ENCODE measurements at places on chromosomes 5 and 9. TPM values are rescaled to one million over a fixed set of nuclear protein-coding genes. Genes with fewer than 3 reads are reported as not detected.

- H3K36me3 ChIP-seq = no peaks in the 10 kb centered on the region
- no peak overlapping the region for H3K4me3 ChIP-seq
- H3K4me1 ChIP-seq = no peaks in the 10 kb centered on the region
- no peak for DNase-seq
- H3K27me3 ChIP-seq = no peaks in the 10 kb centered on the region
Measured at GRCh38 chr5:97929383-97929782, 746.3 kb upstream of the RIOK2 start.

- no peaks in the 10 kb centered on the region for H3K27me3 ChIP-seq
- no peak for DNase-seq
- H3K36me3 ChIP-seq = no peaks in the 10 kb centered on the region
- H3K4me3 ChIP-seq = no peak overlapping the region
- H3K4me1 ChIP-seq = no peaks in the 10 kb centered on the region
- H3K27ac ChIP-seq = no peak overlapping the region
Measured at GRCh38 chr5:180391276-180391675, 38.1 kb upstream of the GFPT2 start.

DNA sequence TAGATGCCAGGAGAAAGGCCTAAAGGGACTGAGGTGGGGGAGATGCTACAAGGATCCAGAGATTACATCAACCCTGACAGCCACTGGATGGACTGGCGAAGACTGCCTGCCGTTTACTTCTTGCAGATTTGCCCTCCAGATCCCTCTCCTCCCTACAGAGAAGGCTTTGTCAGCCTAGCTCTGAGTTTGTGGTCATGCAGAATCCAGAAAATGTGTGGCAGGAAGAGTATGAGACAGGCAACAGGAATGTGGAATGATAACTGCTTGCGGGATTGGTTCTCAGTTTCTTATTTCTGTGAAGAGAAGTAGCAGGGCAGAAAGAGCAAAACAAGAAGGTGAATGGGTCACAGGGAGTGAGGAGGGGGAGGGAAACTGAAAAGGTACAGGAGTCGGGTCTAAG, 129.6 kb downstream of the TLE1 start:
- no peak overlapping the region for H3K4me3 ChIP-seq
- no peaks in the 10 kb centered on the region for H3K36me3 ChIP-seq
- H3K4me1 ChIP-seq = peaks cover 6% of the 10 kb centered on the region
- H3K27me3 ChIP-seq = peaks cover 2% of the 10 kb centered on the region
- no peak overlapping the region for H3K27ac ChIP-seq

GRCh38 chr9:132324425-132324824, 30.4 kb downstream of the SETX start:
- H3K4me3 ChIP-seq = no peak overlapping the region
- DNase-seq = no peak
- no peaks in the 10 kb centered on the region for H3K4me1 ChIP-seq
- H3K27ac ChIP-seq = no peak overlapping the region
- peaks cover 30% of the 10 kb centered on the region for H3K36me3 ChIP-seq
- H3K27me3 ChIP-seq = no peaks in the 10 kb centered on the region

GRCh38 chr9:92492781-92493401, 10.6 kb upstream of the ASPN start:
- no peak overlapping the region for H3K4me3 ChIP-seq
- H3K27ac ChIP-seq = no peak overlapping the region
- no peaks in the 10 kb centered on the region for H3K36me3 ChIP-seq
- no peak for DNase-seq

GRCh38 chr9:117017414-117017985, 330.4 kb downstream of the TRIM32 start:
- no peak overlapping the region for H3K4me3 ChIP-seq
- no peaks in the 10 kb centered on the region for H3K27me3 ChIP-seq
- H3K4me1 ChIP-seq = no peaks in the 10 kb centered on the region
- H3K27ac ChIP-seq = no peak overlapping the region
- no peak for DNase-seq

GRCh38 chr9:27408482-27408881, 111.5 kb upstream of the EQTN start:
- DNase-seq = no peak
- H3K27ac ChIP-seq = no peak overlapping the region
- no peaks in the 10 kb centered on the region for H3K4me1 ChIP-seq

- H3K4me3 ChIP-seq = no peak overlapping the region
- peaks cover 16% of the 10 kb centered on the region for H3K4me1 ChIP-seq
- H3K27me3 ChIP-seq = peaks cover 6% of the 10 kb centered on the region
- no peak for DNase-seq
Measured at GRCh38 chr5:135324897-135325650, 74.0 kb downstream of the MACROH2A1 start.

GRCh38 chr5:172380987-172381643, 73.2 kb downstream of the SH3PXD2B start:
- H3K4me1 ChIP-seq = peaks cover 59% of the 10 kb centered on the region
- H3K4me3 ChIP-seq = no peak overlapping the region
- H3K27me3 ChIP-seq = no peaks in the 10 kb centered on the region
- peak overlapping the region; percentile 85 for H3K27ac ChIP-seq

GRCh38 chr5:150789450-150789849, 10.9 kb downstream of the SMIM3 start:
- no peak overlapping the region for H3K27ac ChIP-seq
- no peaks in the 10 kb centered on the region for H3K27me3 ChIP-seq
- H3K4me3 ChIP-seq = no peak overlapping the region
- DNase-seq = no peak
- H3K36me3 ChIP-seq = no peaks in the 10 kb centered on the region
- H3K4me1 ChIP-seq = no peaks in the 10 kb centered on the region

GRCh38 chr5:163790497-163790896, 285.1 kb downstream of the MAT2B start:
- H3K36me3 ChIP-seq = no peaks in the 10 kb centered on the region
- no peaks in the 10 kb centered on the region for H3K4me1 ChIP-seq
- no peak for DNase-seq
- H3K27me3 ChIP-seq = no peaks in the 10 kb centered on the region

DNA sequence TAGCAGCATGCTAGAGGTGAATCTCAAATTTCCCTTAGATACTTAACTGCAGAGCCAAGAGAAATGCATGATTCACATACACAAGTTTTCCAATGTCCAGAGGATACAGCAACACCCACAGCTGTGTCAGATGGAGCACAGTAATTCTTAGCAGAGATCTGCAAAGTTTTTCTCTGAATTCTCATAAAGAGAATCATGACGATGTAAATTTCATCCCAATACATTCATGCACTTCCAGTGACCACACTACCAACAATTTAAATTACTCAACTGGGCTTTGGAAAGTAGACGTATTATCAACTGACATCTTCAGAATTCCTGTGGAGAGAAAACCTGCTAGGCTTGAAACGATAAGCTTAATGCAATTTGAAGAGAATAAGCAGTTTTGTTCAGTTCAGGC, 378.8 kb upstream of the TLE4 start:
- no peaks in the 10 kb centered on the region for H3K27me3 ChIP-seq
- no peak overlapping the region for H3K4me3 ChIP-seq
- no peak for DNase-seq
- no peak overlapping the region for H3K27ac ChIP-seq
- H3K4me1 ChIP-seq = no peaks in the 10 kb centered on the region

GRCh38 chr9:68546596-68547390, 6.1 kb upstream of the TMEM252 start:
- H3K4me1 ChIP-seq = no peaks in the 10 kb centered on the region
- H3K4me3 ChIP-seq = no peak overlapping the region
- H3K27ac ChIP-seq = no peak overlapping the region
- DNase-seq = no peak

DNA sequence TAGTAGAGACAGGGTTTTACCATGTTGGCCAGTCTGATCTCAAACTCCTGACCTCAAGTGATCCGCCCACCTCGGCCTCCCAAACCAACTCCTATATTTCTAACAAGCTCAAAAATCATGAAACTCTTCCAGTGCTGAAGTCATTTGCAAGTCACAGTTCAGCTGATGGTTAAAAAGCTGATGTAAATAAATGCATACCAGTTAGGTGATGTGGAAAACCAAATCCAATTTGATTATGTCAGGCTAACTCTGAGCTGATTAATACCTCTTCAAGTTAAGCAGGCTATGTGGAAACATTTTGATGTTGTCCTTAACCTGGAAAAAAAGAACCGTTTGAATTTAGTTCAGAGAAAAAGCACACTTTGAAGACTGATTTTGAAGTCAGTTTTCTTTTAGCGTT, 51.0 kb downstream of the TMEM252 start:
- DNase-seq = no peak
- no peaks in the 10 kb centered on the region for H3K36me3 ChIP-seq
- H3K27ac ChIP-seq = no peak overlapping the region
- no peaks in the 10 kb centered on the region for H3K27me3 ChIP-seq

GRCh38 chr5:168987543-168988300, 313.2 kb downstream of the SLIT3 start:
- H3K4me3 ChIP-seq = no peak overlapping the region
- no peak overlapping the region for H3K27ac ChIP-seq
- no peaks in the 10 kb centered on the region for H3K36me3 ChIP-seq
- peaks cover 7% of the 10 kb centered on the region for H3K4me1 ChIP-seq
- peaks cover 20% of the 10 kb centered on the region for H3K27me3 ChIP-seq

DNA sequence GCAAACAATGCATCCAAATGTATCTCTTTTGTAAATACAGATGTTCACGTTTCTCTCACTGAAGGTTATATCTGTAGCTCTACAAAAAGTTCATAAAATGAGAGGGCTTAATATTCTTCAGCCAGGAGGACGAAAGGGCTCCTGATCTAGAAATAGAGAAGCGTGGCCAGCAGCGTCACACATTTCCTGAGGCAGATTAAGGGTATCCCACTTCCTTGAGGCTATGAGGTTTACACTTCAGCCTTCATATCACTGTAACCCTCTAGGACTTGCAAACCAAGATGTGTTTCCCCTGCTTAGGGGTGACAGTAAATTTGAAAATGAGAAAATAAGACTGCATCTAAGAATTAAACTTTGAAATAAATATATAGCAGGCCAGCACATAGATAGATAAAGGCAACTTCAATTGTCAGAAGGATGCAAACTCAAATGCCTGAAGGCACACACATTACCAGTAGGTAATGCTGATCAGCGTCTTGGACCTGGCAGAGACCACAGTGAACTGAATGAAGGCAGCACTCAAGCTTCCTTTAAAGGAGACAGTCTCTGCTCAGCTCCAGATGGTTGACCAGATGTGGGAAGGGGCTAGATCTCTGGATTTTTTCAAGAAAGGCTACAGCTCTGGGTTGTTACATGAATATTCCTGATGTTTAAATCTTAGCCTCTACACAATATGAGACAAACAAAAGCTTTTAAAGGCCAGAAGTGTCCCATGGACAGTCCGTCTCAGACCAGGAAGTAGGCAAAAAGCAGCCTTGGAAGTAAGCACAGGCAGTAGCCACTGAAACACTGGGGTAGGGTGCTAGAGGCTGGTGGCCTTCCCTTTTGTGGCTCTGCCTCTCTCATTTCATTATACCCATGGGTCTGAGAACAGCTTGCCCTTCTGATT, 197.7 kb downstream of the MCTP1 start:
- no peak for DNase-seq
- no peaks in the 10 kb centered on the region for H3K36me3 ChIP-seq
- no peaks in the 10 kb centered on the region for H3K27me3 ChIP-seq
- H3K27ac ChIP-seq = no peak overlapping the region
- H3K4me1 ChIP-seq = no peaks in the 10 kb centered on the region
- no peak overlapping the region for H3K4me3 ChIP-seq

- H3K27me3 ChIP-seq = peaks cover 81% of the 10 kb centered on the region
- no peak for DNase-seq
- no peak overlapping the region for H3K27ac ChIP-seq
- no peak overlapping the region for H3K4me3 ChIP-seq
Measured at GRCh38 chr9:137161558-137162486, 8.0 kb downstream of the LRRC26 start.

DNA sequence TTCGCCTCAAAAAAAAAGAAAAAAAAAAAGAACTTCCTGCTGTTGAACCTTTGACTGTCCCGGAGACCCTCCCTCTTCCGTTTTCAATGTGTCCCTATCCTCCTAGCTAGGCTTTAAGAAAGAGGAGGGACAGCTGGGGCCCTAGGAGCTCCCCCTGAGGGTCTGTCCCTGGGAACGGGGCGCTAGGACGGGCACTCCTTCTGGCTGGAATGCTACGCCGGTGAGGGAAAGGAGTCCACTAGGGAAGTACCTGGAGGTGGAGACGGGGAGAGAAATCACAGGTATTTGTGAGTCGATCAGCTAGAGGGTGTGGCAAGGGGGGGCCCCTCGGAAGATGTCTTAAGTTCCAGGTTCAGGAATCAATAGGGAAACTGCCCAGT, 4.6 kb downstream of the SIT1 start:
- no peaks in the 10 kb centered on the region for H3K36me3 ChIP-seq
- no peaks in the 10 kb centered on the region for H3K27me3 ChIP-seq
- H3K4me1 ChIP-seq = peaks cover 19% of the 10 kb centered on the region
- DNase-seq = peak; percentile 62

GRCh38 chr5:54577937-54578653, 60.5 kb downstream of the SNX18 start:
- no peak overlapping the region for H3K4me3 ChIP-seq
- no peak for DNase-seq
- no peaks in the 10 kb centered on the region for H3K4me1 ChIP-seq
- H3K27me3 ChIP-seq = no peaks in the 10 kb centered on the region
- H3K27ac ChIP-seq = no peak overlapping the region

- no peak for DNase-seq
- H3K27ac ChIP-seq = no peak overlapping the region
- H3K36me3 ChIP-seq = no peaks in the 10 kb centered on the region
- no peaks in the 10 kb centered on the region for H3K27me3 ChIP-seq
- no peaks in the 10 kb centered on the region for H3K4me1 ChIP-seq
Measured at GRCh38 chr5:61100437-61100836, 61.8 kb downstream of the SMIM15 start.

DNA sequence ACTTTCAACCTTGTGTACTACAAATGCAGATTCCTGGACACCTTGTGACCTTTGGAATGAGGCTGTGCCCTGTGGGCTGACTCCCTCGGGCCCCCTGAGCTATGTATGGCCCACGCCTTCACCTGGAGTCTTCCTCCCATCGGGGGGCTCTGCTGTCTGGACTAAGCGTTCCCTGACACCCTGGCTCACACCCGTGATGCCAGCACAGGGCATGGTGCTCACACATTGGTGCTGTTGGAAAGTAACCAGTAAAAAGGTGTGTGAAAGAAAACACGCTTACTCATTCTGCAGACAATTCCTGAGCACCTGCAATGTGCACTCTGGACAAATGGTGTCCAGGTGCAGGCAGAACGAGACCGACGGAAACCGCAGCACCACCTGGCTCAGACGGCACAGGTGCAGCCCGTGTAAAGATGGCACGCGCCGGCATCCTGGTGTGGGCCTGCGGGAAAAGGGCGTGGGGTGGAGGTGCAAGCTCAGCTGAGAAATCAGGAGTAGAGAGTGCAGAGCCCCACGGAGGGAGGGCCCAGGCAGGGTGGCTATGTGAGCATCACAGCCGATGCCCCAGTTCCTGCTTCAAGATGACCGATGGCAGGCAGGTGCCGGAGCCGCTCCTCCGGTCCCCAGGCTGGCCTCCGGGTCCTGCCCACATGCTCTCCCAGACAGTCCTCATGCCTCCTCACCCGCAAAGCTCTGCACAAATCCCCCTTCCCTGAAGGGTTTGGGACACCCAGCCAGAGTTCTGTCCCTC, 11.0 kb downstream of the LPCAT1 start:
- H3K4me3 ChIP-seq = no peak overlapping the region
- H3K27ac ChIP-seq = no peak overlapping the region
- H3K27me3 ChIP-seq = no peaks in the 10 kb centered on the region
- peaks cover 59% of the 10 kb centered on the region for H3K4me1 ChIP-seq
- H3K36me3 ChIP-seq = peaks cover 98% of the 10 kb centered on the region

GRCh38 chr5:141485321-141486055, 658 bp downstream of the PCDHGC4 start:
- H3K4me1 ChIP-seq = peaks cover 68% of the 10 kb centered on the region
- H3K4me3 ChIP-seq = peak overlapping the region; percentile 44
- H3K27ac ChIP-seq = peak overlapping the region; percentile 68
- H3K27me3 ChIP-seq = no peaks in the 10 kb centered on the region

MLANA gene
- 1.7 TPM for total RNA-seq

GPR150 gene
- 0.06 TPM for total RNA-seq

SEMA4D gene
- total RNA-seq = 30.9 TPM

SLC4A9 gene
- total RNA-seq = 0.39 TPM

SVEP1 gene
- total RNA-seq = 10.9 TPM

ZFP2 gene
- total RNA-seq = 6.6 TPM

CEMIP2 gene
- 62.3 TPM for total RNA-seq

CMYA5 gene
- total RNA-seq = 9.2 TPM
